ENCODE measurements at places on chromosomes 3 and 15.
A peak's percentile ranks its signal among the peaks of the same experiment; 100 is the strongest.

DNA sequence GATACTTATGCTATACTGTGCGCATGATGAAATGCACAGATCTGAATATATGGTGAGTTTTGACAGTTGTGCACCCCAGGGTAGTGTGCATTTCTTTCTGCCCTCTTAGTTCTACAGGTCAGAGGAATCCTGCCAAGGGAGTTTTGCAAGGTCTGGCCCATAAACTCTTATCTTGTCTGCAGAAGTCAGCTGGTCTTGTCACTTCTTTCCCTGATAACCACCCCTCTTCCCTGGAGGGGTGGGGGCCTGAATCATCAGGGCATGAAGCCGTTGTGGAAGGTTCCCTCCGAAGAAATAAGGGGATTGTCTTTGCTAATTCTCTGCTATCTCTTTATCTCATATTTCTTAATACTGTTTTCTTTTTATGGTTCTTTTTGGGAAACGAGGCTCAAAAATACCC, 30.4 kb downstream of the TRIM71 start:
- no peak for DNase-seq

DNA sequence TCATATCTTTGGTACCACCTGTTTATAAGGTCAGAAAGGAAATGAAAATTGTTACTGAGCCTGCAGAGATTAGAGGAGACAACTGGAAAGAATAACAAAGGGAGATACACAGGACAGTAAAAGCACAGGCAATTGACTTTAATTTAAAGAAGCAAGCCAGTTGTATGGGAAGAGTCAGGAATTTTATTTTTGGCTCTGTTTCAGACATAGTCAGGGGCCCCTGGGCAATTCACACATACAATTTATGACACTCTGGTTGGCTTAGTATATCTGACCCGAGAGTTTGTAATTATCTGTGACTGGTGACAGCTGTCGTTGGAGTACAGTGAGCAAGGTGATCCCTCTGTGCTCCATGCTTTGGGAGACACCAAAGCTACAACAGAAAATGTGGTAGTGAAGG, 591.9 kb upstream of the NECTIN3 start:
- no peak for DNase-seq

GRCh38 chr15:64783796-64784195, 8.4 kb upstream of the RBPMS2 start:
- DNase-seq = no peak

- no peak for DNase-seq
These were observed 519.6 kb downstream of the NTRK3 start for GRCh38 chr15:87736891-87737389.

DNA sequence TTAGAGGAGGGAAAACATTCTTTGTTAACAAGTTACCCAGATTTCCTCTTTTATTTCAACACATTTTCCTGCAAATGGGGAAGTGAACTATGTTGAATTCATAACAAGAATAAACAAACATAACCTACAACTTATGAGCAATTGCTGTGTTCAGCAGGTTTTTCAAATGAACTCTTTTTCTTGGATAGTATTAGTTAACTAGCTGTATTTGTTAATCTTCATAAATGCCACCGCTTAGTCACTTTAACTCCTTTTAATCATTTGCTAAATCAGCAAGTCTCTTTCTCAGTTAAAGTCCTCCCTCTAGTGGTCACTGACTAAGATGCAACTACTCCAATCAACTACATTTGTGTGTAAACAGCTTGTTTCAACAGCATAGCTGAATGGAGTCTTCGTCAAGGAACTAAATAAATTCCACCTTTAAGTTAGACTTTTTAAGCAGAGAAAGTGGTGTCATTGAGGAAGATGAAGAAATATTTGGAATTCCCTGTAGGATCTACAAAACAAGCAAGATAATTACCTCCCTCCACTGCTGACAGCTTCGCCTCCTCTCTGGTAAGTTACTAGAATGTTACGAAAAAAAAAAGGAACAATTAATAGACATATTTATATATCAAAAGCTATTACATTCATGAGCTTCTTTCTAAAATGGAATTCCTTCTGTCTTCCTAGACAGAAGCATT, 1122.0 kb downstream of the ROBO1 start:
- DNase-seq = no peak

GRCh38 chr15:80991421-80991820, 1.8 kb upstream of the MESD start:
- DNase-seq = no peak

DNA sequence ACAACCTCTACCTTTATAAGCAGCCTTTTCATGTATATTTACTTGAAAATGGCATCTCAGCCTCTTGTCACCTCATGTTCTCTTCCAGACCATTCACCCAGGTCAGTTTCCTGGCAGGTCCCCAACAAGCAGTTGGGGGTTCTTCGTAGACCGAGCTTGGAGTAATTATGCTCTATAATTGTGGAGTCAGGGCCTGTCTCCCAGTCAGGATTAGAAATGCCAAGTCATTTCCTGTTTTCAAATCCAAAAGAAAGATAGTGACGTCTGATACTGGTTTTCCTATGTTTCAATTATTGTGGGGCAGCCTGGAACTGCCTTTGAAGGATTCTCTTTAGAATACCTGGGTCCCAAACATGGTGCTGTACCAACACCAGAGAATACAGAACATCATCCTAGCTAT, 430.6 kb downstream of the MECOM start:
- no peak for DNase-seq

DNA sequence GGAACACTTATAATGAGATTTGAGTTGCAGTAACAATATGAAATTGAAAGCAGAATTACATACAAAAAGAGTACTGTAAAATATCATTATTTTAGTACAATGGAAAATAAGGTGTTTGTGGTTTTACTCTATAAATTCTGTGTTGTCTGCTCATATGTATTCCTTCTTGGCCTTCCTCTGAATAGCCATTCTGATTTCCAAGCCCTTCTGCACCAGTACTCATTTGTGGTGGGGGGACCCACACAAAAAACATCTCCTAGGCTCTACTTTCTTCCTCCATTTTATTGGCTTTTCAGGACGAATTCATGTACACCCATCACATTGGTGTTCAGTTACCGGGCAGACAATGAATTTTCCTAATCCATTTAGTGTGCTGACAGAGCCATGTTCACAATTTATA, 338.2 kb downstream of the ERC2 start:
- no peak for DNase-seq

DNA sequence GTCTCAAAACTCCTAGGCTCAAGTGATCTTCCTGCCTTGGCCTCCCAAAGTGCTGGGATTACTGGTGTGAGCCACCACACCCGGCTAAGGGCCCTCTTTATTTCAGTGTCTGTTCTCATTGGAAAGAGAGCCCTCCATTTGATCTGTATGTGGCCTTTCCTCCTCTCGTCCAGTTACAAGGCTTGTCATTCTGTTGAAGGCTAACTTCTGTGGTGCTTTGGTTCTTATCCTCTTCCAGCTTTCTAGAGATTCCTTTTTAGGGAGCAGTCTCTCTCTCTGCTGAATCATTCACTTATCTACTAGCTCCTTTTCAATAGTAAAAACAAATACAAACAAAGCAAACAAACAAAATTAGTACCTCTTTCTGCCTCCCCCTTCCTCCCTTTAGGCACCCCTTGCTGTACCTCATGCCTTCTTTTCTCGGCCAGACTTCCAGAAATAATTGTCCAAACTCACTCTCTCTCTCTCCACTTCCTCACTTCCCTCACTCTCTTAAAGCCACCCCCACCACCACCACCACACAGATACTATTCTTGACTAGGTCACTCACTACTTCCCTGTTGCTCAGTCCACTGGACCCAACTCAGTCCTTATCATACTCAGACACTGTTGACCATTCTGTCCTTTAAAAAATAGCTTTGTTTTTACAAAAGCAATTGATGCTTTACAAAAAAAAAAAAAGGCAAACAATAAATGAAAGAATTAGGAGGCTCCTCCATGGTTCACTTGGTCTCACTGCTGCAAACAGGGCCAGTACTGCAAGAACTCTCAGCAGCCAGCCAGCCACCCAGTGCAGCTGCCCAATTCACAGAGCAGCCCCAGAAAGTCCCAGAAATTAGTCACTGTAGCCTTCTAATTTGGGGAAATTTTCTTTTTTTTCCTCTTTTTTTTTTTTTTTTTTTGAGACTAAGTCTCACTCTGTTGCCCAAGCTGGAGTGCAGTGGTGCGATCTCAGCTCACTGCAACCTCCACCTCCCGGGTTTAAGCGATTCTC, 31.7 kb upstream of the RAB11A start:
- no peak for DNase-seq

- DNase-seq = no peak
These were observed 77.8 kb downstream of the GHSR start for GRCh38 chr3:172370419-172370818.

DNA sequence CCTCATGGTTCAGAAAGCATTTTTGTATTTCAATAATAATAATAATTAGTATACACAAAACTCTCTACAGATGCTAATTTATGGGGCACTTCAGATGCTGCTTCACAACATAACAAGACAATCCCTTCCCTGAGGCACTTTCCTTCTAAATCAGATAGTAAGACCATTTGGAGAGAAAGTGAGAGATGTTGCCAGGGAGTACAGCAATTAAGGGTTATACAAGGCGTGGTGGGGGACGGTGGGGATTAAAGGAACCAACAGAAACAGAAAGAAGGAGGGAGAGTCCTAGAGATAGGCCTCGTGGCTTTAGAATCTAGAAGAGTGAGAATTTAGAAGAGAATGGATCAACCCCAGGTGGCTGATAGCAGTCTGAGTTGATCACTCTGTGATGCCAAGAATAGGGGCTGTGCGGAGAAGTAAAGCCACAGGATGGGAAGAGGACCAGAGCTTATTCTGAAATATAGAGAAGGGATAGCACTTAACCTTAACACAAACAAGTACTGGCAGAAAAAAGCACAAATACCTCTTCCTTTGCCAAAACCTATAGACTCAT, 76.9 kb downstream of the ETFA start:
- DNase-seq = no peak

DNA sequence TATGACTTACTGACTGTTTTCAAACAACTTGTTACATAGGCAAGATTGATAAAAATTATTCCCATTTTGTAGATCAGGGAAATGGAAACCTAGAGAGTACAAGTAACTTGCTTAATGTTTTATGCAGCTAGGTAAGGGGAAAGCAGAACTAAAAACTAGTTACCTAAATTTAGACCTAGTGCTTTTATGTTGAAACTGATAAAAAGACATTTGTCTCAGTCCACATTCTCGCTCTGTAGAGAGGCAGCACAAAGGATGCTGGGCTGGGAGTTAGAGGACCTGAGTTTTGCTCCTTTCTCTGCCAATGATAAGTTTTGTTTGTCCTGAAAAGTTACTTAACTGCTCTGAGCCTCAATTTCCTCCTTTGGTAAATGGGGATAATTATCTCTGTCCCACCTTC, 17.4 kb downstream of the TIMP4 start:
- DNase-seq = no peak

DNA sequence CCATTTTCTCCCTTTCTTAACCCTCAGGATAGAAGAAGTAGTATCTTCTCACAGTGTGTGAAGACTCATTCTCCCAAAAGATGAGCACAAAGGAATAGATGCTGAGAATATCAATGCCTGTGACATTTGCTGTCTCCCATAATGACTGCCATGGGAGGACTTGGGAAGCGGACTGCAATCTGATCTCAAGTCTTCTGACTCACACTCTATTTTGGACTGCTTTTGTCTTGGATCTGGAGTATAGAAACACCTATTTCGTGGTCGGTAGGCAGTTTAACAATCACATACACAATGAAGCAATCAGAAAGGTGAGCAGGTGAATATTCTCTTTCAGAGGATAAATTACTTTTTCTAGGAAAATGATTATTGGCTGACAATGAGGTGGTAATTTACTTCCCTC, 852.0 kb downstream of the FHIT start:
- no peak for DNase-seq

GRCh38 chr3:115087512-115087911, 59.6 kb downstream of the ZBTB20 start:
- DNase-seq = no peak

DNA sequence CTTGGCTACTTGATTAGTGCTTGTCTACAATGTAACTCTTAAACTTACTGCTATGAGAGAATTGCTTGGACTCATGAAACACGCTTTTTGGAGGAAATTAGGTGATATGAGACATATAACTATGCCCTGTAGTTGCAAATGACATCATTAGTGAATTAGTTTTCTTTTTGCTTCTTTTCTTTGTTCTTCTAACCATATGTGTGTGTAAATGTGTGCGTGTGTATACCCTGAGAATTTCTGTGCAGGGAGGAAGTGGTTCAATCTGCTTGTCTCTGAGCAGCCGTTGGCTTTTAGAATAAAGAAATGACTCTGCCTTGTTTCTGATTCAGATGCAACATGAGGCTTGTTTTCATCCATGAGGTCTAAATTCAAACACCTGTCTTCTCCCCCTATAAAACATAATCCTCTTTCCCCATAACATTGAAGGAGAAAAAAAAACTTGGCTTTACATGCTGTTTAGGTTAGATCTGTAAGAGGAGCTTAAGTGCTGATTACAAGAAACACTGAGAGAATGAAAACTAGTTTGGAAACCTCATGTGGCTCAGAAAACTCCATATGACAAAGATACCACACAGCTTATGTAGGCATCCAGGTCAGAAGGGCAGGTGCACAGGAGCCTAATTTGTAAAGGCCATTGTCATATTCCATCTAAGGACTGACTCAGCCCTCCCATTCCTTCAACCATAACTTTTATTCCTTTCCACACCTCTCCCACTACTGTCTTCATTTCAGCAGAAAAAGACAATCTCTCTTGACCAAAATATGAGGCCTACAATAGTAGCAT, 30.5 kb upstream of the BLM start:
- DNase-seq = peak; percentile 33

- no peak for DNase-seq
These were observed 82.0 kb downstream of the CNTN3 start for GRCh38 chr3:74532446-74532845.

DNA sequence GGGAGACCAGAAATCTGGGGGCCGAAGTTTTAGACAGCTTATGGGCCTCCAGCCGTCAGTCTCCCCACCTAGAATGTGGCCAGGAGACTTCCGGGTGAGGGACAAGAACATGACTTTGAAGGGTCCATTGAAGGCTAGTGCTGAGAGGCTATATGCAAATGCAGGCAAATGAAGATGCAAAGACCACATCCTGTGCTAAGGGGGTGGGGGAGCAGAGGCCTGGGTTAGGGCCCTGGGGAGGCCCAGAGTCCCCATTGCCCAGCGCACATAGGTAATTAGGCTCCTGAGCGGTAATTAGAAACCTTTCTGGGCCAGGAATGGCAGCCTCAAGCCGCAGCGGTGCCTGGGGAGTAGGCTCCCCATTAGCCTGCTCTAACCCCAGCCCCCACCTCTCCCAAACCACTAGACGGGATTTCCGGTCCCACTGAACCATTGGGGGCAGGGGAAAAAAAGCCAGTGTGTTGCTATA, 6.8 kb downstream of the CSK start:
- DNase-seq = peak; percentile 63

DNA sequence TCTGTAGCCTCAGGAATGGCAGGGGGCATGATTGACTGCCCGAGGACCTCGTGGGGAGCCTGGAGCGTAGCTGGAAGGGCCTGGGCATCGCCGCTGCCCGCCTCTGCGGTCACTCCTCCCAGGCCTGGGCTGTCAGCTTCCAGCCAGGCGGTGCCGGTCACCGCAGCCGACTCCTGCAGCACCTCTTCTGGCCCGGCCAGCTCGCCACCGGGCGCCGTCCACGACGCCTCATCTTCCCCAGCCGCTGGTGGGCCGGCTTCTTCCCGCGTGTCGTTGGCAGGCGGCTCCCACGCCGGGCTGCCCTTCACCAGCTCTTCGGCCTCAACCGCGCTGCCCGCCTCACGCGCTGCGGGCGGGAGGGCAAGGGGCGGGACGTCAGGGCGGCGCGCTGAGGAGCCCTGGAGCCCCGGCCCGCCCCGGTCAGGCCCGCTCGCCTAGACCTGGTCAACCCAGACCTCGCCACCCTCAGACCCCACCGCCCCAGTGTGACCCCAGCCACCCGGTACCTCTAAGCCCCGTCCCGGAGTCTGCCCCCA, 1.0 kb downstream of the CSPG5 start:
- DNase-seq = no peak
